NCI-H345 (cell line): ENCODE measurements at places on chromosomes 1 and 21.

DNA sequence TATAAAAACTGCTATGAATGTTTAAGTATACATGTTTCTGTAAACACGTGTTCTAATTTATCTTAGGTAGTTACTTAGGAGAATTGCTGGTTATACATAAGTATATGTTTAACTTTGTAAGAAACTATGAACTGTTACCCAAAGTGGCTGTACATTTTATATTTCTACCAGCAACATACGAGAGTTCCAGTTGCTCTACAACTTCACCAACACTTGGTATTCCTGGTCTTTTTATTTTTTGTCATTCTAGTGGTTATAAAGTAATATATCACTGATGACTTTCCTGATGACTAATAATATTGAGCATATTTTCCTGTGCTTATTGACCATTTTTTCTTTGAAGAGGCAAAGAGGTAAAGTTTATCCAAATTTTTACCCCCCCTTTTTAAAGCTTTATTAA is 76.0 kb downstream of the KIAA0319L start:
- DNase-seq, result no peak

DNA sequence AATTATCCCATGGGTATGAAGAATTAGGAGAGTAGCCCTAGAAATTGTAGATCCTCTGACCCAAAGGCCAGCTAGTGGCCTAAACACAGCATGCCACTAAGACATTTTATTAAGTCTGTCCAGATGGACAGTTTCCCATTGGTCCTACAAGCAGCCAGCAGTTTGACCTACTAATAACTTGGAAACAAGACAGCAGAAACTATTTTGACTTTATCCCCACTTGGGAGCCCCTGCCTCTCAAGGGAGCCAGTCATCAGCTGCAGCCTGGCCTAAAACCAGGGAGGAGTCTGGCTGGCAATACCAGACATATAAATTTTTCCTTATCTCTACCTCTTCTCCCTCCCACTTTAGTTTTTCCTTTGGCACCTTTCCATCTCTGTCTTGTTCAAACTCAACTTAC is 222.6 kb upstream of the KCTD3 start:
- DNase-seq, result no peak

DNA sequence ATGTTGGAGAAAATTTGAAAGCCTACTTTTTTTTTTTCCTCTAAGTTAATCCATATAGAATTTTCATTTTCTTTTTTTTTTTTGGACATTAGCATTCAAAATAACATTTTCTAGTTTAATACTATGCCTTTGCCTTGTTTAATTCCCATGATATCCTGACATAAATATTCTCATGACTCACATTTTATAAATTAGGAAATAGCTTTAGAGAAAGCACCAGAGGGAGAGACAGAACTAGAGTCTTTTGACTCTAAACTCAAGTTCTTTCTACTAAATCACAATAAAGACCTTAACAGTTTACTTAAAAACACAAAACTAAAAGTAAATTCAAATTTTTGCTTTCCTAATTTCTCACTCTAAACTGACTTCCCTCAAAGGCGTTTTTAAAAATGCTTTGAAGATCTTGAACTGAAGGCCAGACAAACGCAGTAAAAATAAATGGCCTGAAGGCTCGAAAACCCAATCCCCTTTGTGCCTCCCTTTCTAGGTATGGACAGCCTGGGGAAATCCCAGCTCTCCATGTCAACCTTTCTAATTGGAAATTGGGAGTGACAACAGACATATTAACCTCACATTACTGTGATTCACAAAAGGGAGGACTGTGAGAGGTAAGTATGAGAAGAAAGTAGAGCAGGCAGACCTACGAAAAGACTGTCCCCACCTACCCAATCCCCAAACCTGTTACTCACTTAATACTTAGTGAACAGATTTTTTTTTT is 104.6 kb downstream of the ENAH start:
- no peak for DNase-seq

DNA sequence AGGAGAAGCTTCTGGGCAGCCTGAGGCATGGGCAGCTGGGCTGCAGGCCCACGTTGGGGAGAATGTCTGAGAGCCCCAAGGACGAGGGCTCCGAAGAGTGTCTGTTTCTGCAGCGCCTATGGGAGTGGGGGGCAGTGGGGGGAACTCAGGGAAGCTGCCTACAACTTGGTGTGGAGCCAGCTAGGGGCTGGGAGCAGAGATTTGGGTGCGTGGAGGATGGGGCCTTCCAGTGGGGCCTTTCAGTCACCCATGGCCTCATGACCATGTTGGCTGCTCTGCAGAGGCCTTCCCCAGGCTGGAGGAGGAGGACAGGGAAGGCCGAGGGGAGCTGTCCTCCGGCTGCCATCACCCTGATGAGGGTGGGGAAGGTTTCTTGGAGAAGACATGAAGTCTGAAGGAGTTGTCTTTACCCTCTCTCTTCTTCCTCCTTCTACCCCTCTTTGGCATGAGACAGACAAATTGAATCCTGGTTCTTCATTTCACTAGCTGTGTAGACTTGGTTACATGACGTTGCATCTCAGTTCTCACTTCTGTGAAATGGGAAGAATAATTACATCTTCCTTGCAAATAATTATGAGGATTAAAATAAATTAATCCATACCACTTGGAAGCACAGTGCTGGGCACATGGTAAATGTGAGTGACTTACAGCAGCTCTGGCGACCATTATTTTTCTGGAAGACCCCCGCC is 8.3 kb downstream of the PPFIA4 start:
- DNase-seq, result no peak

GRCh38 chr1:11174261-11174942 is 14.8 kb upstream of the ANGPTL7 start:
- DNase-seq, result no peak

GRCh38 chr1:86389307-86389706 is 6.8 kb downstream of the ODF2L start:
- no peak for DNase-seq

GRCh38 chr1:14296795-14297194 is 301.7 kb upstream of the KAZN start:
- no peak for DNase-seq

- no peak for DNase-seq
These were observed 52.4 kb downstream of the PTPRF start for GRCh38 chr1:43583058-43583457.

DNA sequence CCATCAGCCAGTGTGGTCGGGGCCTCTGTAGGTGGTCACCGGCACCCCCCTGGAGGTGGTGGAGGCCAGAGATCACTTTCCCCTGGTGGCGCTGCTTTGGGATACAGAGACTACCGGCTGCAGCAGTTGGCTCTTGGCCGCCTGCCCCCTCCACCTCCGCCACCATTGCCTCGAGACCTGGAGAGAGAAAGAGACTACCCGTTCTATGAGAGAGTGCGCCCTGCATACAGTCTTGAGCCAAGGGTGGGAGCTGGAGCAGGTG is 961 bp downstream of the RBM15 start:
- DNase-seq, result no peak

DNA sequence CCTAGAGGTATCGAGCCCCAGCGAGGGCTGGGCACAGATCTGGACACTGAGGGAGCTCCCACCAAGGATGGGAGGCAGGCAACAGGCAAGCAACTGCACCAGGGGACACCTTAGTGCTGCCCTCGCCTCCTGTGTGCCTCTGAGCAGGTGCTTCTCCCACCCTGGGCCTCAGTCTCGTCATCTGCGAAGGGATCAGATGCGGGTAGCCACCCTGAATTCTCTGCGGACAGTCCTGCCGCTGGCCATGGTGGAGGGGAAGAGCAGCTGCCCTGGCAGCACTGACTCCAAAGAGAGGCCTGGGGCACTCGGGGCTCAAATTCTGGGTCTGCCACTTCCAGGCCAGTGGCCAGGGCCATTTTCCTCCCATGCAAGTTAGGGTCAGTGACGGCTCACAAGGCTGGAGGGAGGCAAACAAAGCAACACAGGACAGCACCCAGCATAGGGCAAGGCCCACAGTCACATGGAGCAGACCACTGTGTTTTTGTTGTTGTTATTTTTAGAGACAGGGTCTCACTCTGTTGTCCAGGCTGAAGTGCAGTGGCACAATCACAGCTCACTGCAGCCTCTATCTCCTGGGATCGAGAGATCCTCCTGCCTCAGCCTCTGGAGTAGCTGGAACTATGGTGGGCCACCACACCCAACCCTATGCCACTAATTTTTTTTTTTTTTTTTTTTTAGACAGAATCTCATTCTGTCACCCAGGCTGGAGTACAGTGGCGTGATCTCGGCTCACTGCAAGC is 7.1 kb upstream of the SDC3 start:
- DNase-seq, result no peak

GRCh38 chr1:162541619-162542141 is 19.8 kb upstream of the UAP1 start:
- DNase-seq, result no peak

- no peak for DNase-seq
These were observed 308.1 kb downstream of the CTH start for GRCh38 chr1:70719154-70719553.

GRCh38 chr1:26353976-26354820 is at the start of gene CRYBG2:
CRYBG2 (minus strand) TSS chr1:26354130; CDS start chr1:26346657, 7,473 bp downstream.
- DNase-seq, result no peak

DNA sequence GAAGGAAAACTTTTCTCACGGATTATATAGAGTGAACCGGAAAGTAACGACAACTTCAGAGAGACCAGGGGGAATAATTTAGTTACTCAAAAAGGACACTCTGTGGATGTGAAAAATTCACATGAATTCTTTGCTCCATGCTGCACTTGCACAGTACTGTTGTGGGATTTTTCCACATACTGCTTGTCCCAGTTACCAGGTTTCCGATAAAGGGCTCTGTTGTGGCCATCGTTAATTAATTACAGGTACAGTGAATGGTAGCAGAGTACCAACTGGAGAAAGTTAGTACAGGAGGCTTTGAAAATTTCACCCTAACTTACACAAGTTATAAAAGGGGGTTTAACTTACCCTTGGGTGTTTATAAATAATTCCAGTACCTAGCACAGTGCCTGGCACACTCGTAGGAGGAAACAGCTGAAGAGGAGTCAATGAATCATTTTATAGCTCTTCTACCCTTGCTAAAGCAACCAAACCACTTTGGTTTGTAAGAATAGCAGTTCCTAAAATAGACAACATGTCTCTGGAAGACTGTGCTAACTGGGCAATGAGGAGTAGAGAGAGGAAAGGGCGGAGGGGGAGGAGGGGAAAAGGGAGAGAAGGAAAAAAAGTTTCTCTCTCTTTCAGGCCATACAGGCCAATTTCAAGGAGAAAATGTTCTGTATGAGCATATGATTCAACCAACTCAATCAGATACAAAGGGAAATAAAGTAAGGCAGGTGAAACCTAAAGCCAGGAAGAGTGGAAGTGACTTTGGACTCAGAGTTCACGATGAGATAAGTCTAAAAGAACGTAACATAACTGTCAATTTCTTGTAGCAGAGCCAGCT is 98.3 kb upstream of the MAGI3 start:
- no peak for DNase-seq

GRCh38 chr1:53332833-53333232 is 5.0 kb upstream of the LRP8 start:
- no peak for DNase-seq

DNA sequence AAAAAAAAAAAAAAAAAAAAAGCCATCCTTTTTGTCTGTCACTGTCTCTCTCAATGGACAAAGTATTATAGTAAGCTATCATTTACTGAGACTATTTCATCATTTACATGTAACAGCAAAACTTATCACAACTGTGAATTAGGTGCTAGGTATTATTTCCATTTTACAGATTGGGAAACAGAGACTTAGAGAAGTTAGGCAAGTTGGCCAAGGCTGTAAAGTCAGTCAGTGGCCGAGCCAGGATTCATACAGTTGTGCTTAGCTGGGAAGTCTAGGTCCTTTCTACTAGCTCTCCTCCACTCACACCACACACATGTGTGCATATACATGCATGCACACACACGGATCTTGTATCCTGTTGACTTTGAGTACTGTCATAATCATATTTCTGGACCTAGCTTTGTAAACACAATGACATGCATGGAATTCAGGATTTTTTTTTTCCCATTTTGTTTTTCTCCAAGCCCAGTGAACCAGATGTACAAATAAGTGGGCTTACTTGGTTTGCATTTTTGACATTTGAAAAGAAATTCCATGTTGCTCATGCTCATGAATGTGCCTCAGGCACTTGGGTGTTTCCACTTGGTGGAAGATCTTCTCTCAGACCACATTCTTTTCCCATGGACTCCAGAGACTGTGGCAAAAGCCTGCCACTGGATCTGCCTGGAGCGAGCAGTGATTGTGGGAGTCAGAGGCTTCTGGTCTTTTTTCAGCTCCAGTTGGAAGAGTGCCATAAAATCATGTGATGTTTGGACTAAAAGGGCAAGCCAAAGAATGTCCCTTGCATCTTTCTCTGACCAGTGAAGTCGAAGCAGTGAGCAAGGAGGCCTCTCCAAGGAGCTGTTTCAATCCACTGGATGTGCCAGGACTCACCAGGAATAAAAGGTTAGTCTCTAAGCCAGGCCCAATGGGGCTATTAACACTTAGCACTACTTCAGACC is 61.7 kb upstream of the DNAJC6 start:
- DNase-seq, result no peak

DNA sequence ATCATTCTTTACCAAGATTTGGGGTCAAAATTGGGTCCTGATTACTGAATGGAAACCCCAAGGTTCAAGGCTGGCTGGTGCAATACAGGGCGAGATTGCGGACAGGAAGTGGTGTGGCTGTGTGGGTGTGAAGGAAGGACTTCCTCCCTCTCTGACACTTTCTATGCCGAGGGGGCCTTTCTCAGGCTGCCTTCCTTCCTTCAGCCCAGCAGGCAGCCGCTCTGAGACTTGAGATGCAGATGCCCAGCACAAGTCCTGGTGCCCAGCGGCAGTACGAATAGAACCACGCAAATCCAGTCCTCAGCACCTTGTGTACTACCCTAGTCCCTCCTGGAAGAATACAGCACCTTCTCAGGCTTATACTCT is 16.3 kb downstream of the BATF3 start:
- DNase-seq, result no peak

DNA sequence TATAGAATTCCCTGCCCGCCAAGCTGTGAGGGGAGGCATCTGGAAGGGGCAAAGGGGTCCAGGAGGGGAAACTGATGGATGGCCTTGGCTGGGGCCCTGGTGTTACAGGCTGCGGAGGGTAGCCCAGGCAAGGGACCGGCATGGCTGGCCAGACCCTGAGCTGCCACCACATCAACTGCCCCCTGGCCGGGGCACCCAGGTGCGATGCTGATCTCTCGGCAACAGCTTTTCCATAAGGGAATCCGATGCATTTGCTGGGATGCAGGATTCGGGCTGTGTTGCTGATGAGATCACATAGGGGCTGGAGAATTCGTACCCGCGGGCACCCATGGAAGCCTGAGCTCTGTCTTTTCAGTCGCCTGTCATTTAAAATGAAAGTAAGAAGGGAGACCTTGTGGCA is 73.7 kb downstream of the PRDM16 start:
- DNase-seq, result no peak
